ENCODE measurements at places on chromosomes 16 and 17.

DNA sequence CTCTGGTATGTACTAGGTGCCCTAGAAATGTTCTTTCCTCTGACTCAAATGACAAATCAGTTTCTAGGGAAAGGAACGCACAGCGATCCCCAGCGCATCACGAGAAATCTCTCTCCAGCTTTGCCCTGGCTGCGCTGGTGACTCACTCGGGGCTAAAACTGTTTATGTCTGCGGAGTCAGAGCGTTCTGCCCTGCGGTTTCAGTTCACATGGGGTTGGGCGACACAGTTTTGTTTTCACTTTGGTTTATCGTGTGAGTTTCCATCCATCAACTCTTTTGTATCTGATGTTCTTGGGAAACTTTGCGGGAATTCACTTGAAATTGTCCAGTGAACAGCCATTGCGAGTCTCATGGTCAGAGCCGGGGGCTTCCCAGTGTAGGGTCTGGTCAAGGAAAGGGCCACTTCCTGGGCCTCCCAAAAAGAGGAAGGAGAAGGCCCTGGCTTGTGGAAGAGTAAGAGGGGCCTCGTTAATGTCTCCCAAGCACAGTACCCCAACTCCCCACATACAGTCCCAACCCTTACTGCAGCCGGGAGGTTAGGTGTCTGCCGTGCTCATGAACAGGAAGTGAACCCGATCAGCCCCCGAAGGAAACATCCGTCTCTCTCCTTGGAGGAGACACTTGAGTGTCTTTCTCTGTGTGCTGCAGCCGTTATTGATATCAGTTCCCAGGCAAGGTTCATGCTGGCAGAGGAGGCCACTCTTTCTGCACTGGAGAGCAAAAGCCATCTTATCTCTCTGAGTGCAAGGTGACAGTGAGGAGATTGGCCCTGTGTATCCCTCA lies 643.2 kb downstream of the WWOX start:
- peak; percentile 51 for DNase-seq

GRCh38 chr16:84229471-84229870 lies 10.3 kb downstream of the KCNG4 start:
- no peak for DNase-seq

DNA sequence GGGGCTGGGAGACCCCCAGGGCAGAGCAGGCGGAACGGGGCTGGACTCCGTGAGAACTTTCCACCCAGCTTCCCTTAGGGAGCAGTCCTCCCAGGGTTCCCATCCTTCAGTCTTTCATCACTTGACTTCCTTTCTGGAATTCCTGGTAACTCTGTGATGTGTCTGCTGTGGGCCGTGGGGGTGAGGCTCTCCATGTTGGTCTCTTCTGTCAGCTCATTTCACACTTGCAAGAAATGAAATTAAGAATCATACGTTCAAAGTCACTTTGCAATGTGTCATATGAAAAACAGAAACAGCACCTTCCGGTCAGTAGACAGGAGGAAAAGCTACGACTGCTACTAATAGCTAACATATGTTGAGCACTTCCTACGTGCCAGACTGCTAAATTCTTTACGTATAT lies 5.4 kb upstream of the BBS2 start:
- DNase-seq: no peak

GRCh38 chr17:40529991-40530390 lies 28.6 kb upstream of the TNS4 start:
- no peak for DNase-seq

- no peak for DNase-seq
These were observed 12.7 kb upstream of the KRT23 start for GRCh38 chr17:40950176-40950575.

- DNase-seq: no peak
These were observed 11.0 kb downstream of the C1QTNF1 start for GRCh38 chr17:79034931-79035485.

DNA sequence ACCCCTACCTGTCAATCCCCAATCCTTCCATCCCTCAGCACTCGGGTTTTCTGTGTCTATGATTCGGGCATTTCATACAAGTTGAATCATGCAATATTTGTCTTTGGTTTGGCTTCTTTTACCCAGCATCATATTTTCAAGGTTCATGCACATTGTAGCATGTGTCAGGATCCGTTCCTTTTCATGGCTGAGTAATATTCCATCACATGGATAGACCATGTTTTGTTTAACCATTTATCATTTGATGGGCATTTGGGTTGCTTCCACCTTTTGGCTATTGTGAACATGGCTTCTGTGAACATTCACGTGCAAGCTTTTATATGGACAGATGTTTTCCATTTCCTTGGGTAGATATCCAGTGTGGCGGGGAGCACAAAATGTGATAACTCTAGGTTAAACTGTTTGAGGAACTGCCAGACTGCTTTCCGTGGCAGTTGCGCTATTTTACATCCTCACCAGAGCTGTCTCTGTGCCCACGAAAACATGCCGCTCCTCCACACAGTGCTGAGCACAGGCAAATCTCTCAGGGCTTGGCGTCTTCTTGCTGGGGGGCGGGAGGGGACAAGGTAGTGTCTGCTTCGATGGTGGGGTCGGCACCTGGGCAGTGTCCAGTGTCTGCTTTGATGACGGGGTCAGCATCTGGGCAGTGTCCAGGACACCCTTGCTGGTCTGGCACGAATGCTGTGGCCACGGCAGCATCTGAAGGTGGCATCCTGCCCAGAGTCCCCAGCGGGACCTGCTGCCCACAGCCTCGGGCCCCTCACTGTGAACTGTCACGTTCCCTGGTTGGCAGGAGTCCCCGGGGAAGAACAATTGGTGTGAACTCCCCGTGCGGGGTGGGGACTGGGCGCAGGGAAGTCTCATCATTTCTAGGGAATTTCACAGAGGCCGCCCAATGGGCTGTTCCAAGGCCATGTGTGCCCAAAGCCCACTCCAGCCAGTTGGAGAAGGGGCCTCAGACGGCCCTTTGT lies 32.4 kb upstream of the JPH3 start:
- DNase-seq: no peak

DNA sequence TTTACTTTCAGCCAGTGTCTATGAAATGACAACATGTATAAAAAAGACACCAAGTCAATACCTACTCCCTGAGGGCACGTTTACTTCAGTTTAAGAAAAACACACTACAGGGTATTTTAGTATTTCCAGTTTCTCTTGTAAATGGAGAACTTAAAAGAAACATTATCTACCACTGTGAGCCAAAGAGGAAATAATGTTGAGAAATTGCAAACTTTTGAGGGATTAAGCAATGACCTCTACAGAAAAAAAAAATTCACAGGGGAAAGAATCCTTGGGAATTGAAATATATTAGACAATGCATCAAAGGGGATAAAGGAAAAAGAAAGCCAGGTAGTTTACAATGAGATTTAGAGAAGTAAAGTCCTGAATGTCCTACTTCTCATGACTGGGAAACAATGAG lies 126.0 kb downstream of the KCNJ2 start:
- DNase-seq: no peak

DNA sequence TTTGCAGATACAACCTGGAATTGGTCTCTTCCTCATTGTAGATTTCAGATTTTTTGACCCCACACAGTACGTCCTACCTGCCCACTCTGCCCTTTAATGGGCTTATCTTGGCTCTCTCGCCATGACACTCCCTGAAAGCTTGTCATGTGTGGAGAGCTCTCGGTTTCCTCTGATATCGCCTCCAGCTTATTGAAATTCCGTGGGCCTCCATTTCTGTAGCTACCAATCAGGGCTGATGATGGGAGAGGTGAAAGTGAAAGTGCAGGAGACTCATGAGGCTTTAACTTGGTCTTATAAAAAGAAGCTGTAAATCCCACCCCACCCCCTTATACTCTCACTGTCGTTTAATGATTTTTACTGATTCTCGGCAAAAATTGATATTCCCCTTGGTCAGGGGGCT lies 17.7 kb downstream of the HOXB1 start:
- DNase-seq: no peak

GRCh38 chr17:65730711-65731169 lies 169.3 kb upstream of the AXIN2 start:
- DNase-seq: no peak

DNA sequence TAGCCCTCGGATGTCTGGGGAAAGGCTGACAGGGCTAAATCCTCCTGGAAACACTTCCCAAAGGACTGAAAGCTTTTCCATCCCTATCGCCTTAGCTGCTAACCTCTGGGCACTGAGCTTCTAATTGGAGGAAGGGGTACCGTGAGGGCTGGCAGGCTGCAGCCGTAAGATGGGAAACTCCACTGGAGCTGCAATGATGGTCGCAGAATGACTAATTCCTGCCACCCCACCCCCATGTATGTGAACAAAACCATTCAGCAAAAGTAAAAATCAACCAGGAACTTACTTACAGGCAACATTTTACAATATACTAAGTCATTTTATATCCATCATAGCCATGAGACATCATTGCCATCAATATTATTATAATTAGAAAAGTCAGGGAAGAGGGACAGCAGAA lies 133.3 kb downstream of the ABCC12 start:
- no peak for DNase-seq

DNA sequence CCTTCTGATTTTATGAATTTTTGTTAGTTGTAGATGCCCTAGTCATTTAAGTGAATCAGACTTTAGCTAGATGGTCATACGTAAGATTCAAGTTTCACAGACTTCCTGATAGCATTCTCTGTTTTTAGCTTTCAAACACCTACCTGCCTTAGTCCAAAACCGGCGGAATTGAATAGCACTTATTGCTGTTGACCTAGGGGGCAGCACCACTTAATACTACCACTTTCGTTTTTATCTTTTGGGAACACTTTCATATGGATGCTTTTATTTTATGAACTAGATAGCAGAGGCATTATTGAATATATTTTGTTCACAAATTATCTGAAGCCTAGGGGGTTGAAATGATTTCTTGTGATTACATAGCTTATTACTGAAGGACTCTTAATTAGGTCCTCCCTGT lies 31.5 kb downstream of the TADA2A start:
- no peak for DNase-seq

DNA sequence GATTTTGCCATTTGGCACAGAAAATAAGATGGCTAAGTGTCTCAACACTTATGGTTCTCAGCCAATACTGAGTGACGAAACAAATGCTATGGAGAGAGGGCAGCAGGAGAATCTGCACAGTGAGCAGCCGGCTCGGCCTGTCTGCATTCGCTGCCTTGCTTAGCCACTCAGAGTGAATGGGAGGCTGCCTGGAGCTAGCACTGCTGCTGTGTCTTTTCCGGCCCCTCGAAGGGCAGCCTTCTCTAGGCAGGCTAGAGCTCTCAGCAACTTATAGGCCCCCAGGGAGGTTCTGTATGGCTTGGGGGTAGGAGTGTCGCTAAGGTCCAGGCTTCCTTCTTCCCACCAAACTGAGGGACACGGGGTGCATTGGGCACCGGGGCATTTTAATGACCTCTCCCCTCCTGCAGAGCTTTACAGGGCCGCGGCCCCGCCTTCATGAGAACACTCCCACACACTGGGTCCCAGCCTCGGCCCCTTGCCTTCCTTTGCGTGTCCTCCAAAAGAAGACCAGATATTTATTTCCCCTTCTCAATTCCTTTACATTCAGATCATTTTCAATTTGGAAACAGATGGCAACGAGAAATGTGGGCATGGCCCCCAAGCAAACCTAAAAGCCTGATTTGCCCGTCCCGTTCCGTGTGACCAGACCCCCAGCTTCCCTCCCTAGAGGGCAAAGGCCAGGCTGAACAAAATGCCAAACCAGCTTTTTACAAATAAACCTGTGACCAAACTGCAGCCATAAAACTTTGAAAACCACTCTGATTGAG lies 670.9 kb downstream of the TOX3 start:
- DNase-seq: no peak

GRCh38 chr17:50044483-50044882 lies 11.4 kb upstream of the ITGA3 start:
- no peak for DNase-seq

DNA sequence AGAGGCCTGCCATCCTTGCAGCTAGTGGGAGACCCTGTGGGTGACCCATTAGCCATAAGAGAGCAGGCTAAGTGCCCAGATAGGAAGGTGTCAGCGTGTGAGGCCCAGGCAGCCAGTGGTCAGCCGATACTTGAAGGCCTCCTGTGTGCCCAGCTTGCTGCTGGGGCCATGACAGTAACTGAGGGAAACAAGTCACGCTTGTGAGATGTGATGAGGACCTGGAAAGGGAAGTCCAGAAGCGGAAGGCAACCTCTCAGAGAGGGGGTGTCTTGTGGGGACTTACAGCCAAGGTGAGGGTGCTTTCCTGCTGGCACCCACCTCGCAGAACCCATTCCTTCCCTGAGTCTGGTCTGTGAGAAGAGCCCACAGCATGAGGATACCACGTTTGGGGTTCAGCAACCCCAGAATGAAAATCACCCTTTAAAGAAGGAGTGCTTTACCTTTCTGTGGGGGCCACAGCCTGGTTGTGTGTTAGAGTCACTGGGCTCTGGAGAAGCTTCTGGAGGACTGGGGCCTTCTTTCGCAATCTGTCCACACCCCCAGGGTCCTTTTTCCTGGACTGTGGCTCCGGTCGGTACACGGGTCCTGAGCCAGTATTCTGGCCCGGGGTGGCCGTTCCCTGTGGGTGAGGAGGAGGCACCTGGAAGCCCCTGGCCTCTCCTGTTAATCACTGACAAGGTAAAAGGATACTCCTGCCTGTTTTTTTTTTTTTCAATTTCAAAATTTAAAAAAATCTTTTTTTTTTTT lies 53.9 kb downstream of the PLCG2 start:
- no peak for DNase-seq

DNA sequence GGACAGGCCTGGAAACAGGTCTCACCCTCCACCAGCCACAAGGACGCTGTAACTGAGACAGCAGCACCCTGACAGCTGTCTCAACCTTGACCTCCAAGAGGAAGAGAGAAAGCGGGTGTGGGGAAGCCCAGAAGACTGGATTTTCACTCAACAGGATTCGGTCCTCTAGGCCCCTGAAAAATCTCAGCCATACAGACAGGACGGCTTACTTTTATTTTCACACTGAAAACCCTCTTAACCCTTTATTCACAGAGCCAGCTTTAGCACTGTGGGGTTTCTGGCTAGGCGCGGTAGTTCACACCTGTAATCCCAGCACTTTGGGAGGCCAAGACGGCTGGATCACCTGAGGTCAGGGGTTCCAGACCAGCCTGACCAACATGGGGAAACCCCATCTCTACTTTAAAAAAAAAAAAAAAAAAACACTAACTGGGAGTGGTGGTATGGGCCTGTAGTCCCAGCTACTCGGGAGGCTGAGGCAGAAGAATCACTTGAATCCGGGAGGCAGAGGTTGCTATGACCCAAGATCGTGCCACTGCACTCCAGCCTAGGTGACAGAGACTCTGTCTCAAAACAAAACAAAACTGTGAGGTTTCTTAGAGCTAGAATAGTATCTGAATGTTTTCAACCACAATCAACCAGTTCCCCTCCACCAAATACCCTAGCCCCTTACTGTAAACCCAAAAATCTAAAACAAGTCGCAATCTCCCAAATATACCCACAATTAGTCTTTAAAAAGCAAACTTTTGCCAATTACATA lies 5.3 kb downstream of the ANKRD11 start:
- peak; percentile 67 for DNase-seq

GRCh38 chr17:49939318-49939717 lies 29.7 kb upstream of the DLX4 start:
- no peak for DNase-seq

GRCh38 chr16:57873218-57873617 lies 70.9 kb upstream of the KIFC3 start:
- no peak for DNase-seq

GRCh38 chr16:30060346-30060745 lies 5.2 kb upstream of the ALDOA start:
- DNase-seq: no peak

Data from stimulated activated naive B cell treated with anti-CD40 and anti-IgM and Interleukin-4, amounts not matched to agents 10 μg/mL and 1 μg/mL and 100 μg/mL, for 72 hours (primary cell).